SW480 (cell line): ENCODE measurements at places on chromosomes 5 and 9.

GRCh38 chr9:84990416-84990815, 320.9 kb downstream of the NTRK2 start:
- DNase-seq = no peak

GRCh38 chr5:62649476-62650113, 71.0 kb downstream of the LRRC70 start:
- DNase-seq = no peak

- DNase-seq = no peak
Measured at GRCh38 chr9:137023157-137023556, 4.9 kb downstream of the ABCA2 start.

DNA sequence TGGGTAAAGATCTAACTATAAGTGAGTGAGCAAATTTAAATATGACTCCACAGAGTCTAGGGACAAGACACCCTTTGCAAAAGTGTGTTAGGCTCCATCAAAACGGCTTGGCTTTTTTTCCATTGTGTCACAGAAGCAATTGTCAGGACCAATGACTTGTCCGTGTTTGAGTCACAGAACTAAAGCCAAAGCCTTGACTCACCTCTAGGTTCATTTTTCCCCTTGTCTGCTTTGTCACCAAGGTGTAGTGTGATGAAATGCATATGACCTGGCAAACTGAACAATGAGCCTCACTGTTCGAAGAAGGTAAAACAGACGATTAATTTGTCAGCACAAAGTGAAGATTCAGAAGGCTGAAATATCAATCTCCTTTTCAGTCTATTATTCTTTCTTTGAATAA, 331.0 kb downstream of the GLIS3 start:
- peak; percentile 8 for DNase-seq

- no peak for DNase-seq
Measured at GRCh38 chr9:131744720-131745201, 4.9 kb upstream of the RAPGEF1 start.

DNA sequence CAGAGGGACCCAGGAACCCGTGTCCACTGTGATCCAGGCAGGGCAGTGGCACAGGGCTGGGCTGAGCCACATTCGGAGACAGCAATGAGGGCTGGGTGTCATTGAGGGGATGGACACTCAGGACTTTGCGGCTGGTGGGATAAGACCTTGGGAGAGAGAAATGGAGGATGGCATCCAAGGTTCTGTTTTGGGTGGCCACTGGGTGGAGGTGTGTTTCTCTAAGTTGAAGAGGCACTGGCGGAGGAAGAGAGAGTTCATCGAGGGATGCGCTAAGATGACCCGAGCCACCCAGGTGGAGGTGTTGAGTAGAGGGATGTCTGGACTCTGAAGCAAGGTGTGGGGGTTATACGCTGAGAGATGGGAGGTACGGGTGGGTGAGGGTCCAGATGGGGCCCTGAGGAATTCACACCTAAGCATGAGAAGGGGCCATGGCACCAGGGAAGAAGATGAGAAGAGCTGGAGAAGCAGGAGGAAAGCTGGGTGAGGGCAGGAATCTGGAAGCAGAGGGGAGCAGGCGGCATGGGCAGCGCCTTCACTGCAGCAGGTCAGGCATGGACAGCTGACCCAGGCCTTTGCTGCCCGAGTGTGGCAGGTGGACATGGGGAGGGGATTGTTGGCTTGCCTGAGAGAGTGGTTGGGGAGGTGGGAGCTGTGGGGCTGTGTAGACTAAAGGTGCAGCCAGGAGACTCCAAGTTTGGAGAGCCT, 2.5 kb upstream of the SLC25A48 start:
- no peak for DNase-seq

- DNase-seq = no peak
Measured at GRCh38 chr9:75033791-75034473, 5.8 kb upstream of the CARNMT1 start.

DNA sequence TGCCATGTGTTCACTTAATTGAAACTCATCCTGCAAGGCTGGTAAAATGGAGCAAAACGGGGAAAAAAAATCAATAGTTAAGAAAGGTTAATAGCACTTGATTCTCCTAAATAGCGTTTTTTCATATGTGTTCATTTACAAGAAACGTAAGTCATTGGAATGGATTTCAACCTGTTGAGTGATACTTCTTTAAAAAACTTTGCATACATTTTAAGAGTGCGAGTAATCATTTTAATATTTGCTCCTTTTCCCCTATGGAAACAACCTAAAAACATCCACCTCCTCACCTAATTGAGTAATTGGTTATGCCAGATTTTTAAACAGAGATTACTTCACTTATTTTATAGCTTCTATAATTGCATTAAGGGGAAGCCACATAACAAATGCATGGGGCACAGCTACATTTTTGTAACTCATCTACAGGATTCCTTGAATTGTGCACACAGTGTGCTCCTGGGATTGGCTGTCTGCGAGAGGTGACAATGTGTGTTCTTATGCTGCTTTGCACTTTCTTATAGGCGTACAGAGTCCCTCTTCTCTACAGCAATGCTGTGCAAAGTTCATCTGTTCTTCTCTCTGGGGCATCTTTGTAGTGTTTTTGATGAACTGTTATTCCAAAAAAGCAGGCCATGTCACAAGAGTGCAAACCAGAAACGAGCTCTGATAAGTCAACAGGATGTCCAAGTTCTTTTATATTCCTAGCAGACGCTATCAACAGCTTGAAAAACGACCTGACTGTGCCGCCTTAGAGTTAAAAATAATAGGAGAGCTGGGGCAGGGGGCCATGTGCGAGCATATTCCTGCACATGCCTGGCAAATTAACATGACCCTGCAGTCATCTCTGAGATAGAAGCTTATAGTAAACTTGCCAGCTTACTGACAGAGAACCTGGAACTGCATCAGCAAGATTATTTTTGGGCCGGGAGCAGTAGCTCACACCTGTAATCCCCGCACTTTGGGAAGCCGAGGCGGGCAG, 117.9 kb downstream of the GOLPH3 start:
- no peak for DNase-seq

- DNase-seq = no peak
Measured at GRCh38 chr5:149328177-149328576, 17.1 kb upstream of the GRPEL2 start.

DNA sequence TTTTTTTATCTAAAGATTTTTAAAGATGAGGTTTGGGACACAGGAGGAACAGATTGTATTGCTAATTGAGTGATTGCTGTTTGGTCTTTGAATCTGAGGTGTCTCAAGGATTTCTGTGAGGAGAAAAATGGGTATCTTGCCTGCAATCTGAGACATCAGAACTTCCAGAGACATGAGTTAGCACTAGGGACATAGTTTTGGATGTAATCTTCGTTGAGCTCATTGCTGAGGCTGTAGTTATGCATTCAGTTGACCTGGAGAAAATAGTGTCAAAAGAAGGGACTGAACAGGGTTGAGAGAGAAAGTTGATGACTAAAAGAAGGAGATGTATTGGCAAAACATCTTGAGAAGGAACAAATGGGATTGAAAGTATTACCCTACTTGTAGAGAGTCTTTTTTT, 24.6 kb downstream of the C9orf85 start:
- no peak for DNase-seq

GRCh38 chr5:21254161-21254560, 1266.2 kb upstream of the CDH18 start:
- no peak for DNase-seq

DNA sequence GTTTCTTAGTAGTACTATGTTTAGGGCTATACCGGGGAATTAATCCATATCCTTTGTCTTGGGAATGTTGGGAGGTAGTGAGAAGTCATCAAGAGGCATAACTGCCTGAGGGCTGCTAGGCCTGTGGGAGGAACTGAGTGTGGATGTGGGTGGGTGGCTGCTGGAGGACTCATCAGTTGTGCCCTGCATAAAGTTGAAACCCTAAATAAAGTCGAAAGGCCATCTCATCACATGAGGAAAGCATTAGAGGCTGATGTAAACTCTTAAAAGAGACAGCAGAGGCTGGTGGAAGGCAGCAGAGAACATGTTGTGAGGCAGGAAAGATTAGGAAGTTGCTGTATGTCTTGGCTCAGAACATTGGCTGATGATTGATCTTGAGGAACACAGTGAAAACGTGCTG, 143.8 kb downstream of the MAST4 start:
- no peak for DNase-seq

- DNase-seq = peak; percentile 97
Measured at GRCh38 chr5:124628721-124629596, 117.5 kb downstream of the ZNF608 start.

DNA sequence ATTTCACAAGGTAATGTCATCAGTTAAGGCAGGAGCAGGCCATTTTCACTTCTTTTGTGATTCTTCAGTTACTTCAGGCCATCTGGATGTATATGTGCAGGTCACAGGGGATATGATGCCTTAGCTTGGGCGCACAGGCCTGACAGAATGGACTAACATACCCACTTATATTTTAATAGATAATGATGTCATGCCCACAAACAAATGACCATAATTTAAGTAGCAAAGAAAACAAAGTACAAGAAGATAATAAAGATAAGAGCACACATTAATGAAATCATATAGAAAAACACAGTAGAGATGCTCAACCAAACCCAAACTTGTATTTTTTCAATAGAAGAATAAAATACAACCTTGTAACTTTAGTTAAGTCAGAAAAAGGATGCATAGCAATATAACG, 19.7 kb upstream of the TBC1D2 start:
- DNase-seq = no peak

DNA sequence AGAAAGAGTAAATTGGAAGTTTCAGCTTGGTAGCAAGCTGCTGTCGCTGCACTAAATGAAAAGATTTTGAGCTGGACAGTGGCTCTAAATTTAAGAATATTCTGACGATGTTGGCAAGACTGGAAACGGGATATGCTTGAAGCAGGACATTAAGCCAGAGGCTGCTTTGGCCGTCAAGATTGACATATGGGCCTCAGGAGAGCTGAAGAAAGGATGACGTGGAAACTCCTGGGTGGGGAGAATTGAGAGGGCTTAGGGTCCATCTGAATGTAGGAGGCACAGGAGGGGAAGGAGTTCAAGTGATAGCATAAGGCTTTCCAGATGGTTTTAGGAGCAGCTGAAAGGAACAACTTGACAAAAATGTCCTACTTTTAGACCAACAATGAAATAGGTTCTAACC, 108.9 kb downstream of the PAPPA start:
- no peak for DNase-seq

DNA sequence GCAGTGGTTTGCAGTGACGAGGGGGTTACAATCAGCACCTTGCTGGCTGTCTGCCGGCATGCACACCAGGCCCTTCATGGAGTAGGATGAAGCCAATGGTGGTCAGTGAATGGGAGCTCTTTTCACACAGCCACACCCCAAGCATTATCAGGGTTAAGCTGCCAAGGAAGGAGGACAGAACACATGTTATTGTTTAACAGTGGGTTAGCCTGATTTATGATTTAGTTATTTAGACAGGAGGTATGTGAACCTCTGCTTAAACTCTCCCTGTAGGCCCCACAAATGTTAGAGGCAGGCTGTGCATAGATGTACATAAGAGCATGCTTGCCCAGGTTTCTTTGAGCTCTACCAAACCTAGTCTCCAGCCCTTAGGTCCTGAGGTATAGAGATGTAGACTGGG, 262.9 kb downstream of the SPOCK1 start:
- DNase-seq = no peak

DNA sequence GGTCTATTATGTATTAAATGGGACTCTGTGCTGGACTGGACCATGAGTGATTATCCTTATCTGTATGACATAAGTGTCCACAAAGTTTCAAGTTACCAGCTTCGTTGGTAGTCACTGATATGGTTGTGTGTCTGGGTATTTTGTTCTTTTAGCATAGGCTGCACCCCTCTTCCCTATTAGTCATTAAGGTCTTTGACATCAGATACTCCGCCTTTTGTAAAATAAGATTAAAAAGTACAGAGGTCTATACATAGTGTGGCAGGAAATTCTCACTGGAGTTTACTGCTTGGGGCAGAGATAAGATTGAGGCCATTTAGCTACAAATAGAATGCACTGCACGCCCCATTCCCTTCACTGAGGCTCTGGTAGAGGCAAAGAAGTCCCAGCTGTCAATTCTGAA, 99.4 kb downstream of the TMEM215 start:
- no peak for DNase-seq

- DNase-seq = peak; percentile 77
Measured at GRCh38 chr9:133532937-133533668, 1.4 kb upstream of the ADAMTSL2 start.

DNA sequence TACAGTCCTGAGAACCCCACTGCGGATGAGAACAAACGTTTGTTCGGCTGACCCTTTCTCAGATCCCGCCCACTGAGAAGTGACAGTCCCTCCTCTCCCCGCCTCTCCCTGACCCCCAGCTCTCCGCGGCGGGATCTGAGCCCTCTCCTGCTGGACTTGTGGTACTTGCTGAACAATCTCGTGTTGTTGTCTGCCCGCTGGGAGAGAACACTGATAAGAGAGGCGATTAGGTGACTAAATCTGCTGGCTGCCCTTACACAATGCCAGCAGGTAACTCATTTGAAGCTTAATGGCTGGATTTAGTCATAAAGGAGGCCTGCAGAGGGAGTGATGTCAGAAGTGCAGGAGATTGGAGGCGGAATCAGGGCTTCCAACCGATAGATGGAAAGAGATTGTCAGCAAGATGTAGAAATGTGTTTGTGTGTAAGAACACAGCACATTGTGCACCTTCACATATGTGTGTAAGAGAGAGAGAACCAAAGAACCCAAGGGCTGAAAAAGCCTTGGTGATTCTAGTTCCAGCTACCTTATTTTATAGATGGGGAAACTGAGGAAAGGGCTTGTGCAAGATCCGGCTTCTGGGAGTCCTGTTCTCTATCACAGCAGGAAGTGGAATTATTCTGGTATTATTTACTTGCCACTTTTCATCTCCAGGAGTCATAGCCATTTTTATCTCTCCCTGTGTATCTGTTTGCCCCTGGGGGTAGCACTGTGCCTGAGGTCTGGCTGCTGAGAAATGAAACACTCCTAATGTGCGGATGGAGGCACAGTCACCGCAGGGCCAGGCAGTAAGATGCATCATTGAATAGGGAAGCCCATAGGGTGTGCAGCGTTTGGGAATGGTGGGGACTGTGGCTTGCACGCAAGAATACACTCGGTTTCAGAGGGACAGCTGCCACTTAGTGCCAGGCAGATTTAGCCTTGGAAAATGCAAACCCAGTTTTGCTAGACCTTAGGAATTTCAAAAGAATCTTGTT, 203.7 kb upstream of the MSX2 start:
- peak; percentile 86 for DNase-seq

- no peak for DNase-seq
Measured at GRCh38 chr9:87108661-87109060, 161.4 kb upstream of the GAS1 start.

DNA sequence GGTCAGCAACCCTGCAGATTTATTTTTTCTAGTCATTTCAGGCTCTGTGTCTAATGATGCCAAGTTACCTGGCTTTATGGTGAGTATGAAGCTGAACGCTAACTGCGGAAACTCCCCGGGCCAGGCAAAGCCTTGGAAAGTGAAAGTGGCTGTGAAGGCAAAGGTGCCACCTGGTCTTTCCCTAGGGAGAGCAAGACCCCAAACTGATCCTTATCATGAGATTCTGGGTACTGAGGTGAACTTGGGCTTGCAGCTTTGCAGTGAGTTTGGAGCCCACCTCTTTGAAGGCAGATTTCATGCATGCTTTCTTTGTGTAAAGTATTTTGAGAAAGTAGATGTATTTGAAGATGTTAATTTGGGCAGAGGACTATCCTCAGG, 63.3 kb downstream of the CARTPT start:
- DNase-seq = no peak
